ENCODE measurements at places on chromosomes 5 and 9.

DNA sequence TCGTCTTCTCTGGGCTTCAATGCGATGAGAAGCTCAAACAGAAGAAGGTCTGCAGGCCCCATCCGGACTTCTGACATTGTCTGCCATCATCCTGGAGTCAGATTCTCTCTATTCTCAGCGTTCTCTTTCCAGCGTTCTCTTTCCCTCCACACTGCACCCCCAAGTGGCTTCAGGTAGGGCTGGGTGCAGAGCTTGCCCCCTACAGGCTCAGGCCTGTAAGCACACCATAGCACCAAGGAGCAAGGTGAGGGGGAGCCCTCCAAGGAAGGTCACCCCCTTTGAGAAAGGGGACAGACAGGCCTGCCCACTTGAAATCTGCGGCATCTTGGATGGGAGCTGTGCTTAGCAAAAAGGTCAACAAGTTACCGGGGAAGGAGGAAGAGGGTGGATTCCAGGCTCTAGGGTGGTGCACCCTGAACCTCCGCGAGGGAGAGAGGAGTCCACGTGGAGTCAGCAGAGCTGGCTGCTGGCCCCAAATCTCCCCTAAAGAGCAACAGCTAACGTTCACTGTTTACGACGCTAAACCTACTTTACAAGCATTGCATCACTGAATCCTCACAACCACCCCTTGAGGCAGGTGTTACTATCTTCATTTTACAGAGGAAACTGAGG, 27.5 kb downstream of the GPX3 start:
- DNase-seq: no peak

DNA sequence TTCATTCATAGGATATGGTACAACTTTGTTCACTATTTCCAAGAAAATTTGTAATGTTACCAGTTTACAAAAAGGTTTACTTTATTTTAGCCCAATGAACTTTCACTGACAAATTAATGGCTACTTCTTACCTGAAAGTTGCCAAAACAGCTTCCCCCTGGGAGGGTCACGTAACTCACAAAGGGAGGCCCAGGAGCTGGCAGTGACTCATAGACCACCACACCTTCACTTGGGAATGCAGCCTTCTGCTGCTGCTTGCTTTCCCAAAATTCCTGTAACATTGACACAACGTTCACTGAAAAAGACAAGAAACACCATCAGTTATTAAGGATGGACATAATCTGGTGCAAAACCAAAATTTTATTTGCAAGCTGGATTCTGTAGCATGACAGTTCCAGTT, 18.1 kb downstream of the LIX1 start:
- no peak for DNase-seq

DNA sequence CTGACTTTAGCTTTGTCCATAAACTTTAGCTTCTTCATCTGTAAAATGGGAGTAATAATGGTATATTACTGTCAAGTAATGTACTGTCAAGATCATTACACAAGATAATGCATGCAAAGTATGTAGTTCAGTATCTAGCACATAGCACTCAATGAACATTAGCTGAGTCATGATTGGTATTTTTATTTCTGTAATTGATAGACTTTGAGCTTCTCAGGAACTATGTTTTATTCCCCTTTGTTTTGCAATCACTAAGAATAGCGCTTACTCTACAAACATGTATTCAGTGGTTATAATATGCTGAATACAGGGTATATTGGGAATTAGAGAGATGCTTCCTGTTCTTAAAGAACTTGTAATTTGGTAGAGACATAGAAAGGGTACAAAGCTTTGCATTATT, 142.3 kb upstream of the KLF9 start:
- no peak for DNase-seq

GRCh38 chr9:32879335-32879734, 96.0 kb downstream of the TMEM215 start:
- DNase-seq: no peak

- DNase-seq: no peak
These were observed 90.2 kb downstream of the DAPK1 start for GRCh38 chr9:87587864-87588263.

GRCh38 chr5:132718544-132719312, 18.6 kb downstream of the KIF3A start:
- no peak for DNase-seq

GRCh38 chr5:140553657-140554056, 3.6 kb downstream of the SRA1 start:
- no peak for DNase-seq

DNA sequence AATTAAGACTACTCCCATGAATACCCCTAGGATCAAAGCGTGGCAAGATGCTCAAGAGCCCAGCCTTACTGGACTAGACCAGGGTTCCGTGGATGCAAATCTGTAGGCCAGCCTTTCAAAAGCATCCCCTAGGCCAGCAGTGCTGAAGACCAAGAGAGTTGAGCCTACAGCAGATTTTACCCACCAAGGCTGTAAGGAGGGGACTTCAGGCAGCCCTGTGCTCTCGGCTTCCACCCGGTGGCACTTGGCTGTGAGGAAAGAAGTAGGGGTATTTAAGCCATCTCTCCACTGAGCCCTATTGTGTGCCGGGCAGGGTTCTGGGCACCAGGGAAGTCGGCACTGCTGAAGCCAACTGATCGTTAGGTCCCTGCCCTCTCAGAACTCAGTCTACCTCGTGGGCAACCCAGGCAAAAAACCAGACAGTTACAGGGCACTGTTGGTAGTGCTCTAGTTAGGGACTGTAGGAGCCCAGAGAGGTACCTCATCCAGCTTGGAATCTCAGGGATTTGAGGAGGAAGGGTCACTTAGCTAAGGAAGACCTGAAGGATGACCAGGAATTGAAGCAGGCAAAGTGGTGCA, 25.5 kb downstream of the TCF7 start:
- DNase-seq: no peak

DNA sequence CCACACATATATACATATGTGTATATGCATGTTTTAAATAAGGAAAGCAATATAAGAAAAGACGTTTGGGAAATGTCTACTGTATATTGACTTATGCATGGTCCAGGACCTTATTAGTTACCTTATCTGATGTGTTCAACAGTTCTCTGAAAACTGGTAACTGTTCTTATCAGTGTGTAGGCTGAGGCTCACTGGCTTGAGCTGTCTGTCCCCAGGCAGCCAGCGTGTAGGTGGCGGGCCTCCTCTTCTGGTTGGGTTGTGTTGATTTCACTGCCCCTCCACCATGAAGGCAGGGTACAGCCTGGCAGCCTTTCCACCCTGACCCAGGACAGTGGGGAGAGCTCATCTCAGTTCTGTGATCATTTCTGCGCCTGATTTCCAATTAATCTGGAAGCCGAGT, 38.7 kb upstream of the SEMA4D start:
- no peak for DNase-seq

DNA sequence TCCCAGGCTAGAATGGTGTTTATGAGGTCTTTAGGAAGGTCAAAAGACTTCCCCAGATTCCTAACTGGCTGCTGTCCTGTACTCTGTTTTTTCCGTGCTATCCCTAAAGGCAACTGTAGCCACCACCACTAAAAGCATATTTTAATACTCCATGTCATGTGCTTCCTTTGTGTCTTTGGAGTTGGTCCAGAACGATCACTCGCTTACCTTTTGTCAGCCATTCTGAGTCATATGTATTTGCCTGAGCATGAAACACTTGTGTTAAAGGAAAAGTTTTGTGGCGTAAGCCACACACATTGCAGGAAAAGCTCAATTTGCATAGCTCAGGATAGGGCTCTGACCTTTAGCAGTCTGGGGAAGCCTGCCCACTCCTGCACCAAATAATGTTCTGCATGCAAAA, 299.6 kb downstream of the NTRK2 start:
- no peak for DNase-seq

DNA sequence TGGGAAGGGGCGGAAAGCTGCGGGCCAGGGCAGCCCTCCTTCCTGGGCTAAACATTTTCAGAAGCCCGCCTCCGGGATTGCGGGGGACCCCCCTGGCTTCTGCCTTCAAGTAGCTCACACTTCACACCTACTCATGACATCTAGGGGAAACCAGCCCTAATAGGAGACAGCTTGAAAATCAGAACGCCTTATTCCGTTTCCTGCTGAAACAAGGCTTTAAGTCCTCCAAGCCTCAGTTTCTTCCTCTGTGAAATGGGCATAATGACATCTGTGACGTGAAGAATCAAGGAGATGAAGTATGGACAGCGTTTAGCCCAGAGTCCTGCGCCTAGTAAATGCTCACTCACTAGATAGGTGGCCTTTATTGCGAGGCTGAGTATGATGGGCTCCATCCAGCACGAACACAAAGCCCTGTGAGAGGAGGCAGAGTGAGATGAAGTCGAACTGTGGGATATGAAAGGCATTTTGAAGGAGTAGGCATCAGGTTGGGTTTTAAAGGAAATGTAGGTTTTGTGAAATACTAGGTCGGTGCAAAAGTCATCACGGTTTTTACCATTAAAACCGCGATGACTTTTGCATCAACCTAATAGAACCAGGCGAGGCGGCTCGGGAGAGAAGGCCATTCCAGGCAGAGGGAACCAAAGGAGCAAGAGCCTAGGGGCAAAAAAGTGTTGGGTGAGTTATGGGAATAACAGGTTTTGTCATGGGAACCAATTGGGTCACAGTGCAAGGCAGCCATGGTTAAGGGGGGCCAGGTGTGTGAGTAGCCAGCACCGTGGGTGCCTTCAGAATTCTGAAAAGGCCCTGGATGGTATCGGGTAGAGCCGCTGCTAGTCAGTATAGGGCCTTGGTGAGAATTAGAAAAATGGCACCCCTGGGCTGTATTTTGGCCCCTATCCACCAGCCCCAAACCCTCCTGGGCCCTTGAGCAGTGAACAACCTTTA, 1.0 kb upstream of the TSC1 start:
- DNase-seq: no peak

- DNase-seq: no peak
These were observed 51.2 kb downstream of the USP20 start for GRCh38 chr9:129886226-129887174.

- DNase-seq: no peak
These were observed 16.4 kb downstream of the FAXDC2 start for GRCh38 chr5:154834053-154834452.

- no peak for DNase-seq
These were observed 489.6 kb upstream of the ZNF608 start for GRCh38 chr5:125236007-125236406.

DNA sequence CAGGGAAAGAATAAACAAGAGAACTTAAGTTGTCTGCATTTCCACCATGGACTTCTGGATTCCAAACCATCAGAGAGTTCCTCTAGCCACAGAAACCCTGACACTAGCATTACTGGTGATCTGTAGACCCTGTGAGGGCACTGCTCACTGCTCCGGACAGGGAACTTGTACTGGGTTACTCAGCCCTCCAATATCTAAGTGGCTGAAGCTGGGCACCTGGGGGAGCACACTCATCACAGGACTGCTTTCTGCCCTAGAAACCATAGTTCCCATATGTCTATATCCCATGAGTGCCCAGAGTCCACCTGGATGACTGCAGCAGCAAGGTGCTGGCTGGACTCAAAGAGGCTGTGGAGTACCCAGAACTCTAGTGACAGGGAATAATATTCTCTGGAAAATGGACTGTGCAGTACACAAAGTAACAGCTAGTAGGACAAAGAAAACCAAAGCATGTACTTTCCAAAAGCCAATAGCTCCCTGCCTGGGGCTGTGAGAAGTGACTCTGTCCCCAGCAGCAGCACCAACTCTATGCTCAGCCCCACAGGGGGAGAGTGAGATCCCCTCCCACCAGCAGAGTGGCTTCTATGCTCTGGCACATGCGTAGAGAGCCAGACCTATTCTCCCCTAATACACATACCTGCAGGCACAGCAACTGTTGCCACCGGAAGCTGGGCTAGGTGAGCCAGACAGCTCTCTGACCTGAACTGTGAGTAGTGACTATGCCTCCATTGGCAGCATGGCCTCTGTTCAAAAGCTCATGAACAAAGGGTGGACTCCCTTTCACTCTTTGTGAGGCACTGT, 472.9 kb upstream of the FTMT start:
- DNase-seq: no peak

- DNase-seq: no peak
These were observed 122.6 kb downstream of the RASEF start for GRCh38 chr9:82940376-82940775.

DNA sequence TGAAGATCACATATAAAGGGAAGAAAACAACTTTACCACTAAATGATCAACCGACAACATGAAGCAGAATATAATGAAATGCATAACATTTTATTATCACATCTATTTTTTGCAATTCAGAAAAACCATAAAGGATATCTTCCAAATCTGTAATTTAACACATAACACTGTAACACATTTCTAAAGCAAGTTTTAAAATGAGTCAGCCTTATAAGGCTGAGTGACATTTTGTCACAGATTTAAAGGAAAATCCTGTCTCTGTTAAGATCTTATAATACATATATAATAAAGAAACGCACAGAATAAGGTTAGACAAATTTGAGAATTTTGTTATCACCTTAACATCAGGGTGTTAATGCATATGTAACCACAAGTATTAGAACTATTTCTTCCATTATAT, 198.4 kb upstream of the RASA1 start:
- no peak for DNase-seq

- DNase-seq: no peak
These were observed 9.8 kb downstream of the CKMT2 start for GRCh38 chr5:81242906-81243436.

GRCh38 chr5:159112436-159112835, 12.7 kb upstream of the EBF1 start:
- no peak for DNase-seq

DNA sequence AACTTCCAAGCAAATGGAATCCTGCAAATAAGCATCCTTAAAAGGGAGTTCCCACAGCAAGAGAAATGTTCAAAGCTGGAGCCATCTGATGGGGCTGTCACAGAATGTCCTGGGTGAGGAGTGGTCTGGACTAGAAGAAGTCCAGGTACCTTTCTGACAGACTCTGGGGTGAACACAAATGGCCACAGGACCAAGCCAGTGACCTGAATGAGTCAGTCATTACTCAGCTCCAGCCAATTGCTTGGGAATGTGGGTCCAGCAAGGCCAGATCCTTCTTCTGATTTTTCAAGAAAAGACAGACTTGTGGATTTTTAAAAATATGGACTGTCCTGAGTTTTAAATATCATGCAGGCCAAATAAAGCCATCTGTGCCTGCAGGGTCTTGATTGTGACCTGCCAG, 30.1 kb downstream of the GALNT10 start:
- peak; percentile 19 for DNase-seq

DNA sequence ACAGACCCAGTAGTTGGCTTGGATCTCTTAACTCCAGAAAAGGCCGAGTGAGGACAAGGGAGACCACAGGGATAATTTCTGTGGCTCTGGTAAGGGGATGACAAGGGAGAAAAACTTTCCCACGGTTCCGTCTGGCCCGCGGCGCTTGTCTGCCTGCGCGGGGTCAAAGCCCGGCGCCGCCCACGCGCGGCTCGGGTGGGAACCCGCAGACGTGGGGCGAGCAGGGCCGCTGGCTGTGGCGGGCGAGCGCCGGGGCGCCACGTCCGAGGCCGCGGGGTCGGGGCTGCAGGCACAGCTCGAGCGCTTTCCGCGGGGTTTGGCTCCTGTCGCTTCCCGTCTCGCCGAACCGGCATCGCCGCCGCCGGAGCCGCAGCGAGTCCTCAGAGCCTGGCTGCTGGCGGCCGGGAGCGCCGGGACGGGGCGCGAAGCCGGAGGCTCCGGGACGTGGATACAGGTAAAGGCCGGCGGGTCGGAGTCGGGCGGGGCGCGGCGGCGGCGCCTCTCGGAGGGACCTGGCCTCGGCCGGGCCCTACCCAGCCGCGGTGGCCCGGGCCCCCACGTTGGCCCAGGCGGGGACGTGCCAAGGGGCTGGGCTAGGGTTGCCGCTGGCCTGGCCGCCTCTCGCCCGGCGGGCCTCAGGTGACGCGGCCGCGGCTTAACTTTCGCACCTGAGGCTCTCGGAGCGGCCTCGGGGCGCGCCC, at the start of gene RNF180:
RNF180 (plus strand) TSS at position 344 of the 701 bp plus-strand sequence. CDS start 34,965 bp downstream, outside the sequence.
- DNase-seq: no peak
